ENCODE measurements at places on chromosomes 12 and 14.

DNA sequence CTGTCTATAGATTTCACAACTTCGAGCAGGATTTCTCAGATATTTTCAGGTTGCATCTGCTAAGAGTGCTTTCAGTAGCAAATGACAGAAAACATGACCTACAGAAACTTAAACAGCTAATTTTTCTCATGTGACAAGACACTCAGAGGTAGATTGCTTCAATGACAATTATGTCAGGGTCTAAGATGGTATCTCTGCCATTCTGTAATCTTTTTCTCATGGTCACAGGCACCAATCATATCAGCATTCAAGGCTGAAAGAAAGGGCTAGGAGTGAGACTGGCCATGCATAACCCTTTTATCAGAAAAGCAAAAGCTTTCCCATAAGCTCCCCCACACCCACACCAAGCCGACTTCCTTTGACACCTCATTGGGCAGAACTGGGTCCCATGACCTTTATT, 450.5 kb upstream of the FAR2 start:
- no peak for DNase-seq

GRCh38 chr12:119681728-119682638, 14.1 kb downstream of the PRKAB1 start:
- no peak for DNase-seq

DNA sequence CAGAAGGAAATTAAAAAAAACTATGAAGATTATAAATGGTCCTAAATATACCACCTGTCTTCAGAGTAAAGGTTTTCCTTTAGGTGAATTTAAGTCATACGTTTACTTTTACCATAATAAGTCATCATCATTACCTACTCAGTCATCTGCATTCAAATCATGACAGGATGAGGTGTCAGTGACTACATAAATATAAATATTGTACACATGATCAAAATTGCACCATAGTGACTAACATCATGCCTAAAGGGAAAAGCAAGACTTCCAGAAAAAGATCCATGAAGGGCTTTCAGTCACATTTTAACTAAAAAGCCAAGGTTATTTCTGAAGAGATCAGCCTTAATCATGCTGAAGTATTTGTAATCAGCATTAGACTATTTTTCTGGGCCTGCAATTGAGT, 759.9 kb upstream of the FLRT2 start:
- DNase-seq = no peak

DNA sequence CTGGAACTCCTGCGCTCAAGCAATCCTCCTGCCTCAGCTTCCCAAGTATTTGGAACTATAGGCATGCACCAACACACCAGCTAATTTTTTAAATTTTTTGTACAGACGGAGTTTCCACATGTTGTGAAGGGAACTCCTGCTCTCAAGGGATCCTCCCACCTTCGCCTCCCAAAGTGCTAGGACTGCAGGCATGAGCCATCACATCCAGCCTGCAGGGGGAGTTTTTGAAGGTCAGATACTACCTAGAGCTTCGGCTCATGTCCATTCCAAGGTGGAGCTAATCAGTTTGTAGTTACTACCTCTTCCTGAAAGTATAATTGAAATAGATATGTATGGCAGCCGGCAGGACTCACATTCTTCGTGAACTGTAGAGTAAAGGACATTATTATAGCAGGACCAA, 3.7 kb upstream of the TAS2R19 start:
- DNase-seq = no peak

DNA sequence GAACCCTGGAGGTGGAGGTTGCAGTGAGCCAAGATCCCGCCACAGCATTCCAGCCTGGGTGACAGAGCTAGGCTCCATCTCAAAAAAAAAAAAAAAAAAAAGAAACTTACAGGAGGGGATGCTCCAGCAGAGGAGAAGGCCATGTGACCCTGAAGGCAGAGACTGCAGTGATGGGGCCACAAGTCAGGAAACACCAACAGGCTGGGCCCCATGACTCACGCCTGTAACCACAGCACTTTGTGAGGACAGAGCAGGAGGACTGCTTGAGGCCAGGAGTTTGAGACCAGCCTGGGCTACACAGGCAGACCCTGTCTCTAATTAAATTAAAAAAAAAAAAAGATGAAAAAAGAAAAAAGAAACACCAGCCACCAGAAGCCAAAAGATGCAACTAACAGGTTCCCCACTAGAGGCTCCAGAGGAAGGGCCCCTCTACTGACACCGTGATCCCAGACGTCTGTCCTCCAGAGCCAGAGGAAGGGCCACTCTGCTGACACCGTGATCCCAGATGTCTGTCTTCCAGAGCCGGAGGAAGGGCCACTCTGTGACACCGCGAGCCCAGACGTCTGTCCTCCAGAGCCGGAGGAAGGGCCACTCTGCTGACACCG, 9.1 kb upstream of the GLT1D1 start:
- DNase-seq = peak; percentile 38

GRCh38 chr12:13986031-13986430, 4.6 kb upstream of the GRIN2B start:
- DNase-seq = no peak

- no peak for DNase-seq
Measured at GRCh38 chr12:104050436-104050835, 449 bp upstream of the GLT8D2 start.

GRCh38 chr12:126061777-126062176, 996.5 kb downstream of the AACS start:
- no peak for DNase-seq

DNA sequence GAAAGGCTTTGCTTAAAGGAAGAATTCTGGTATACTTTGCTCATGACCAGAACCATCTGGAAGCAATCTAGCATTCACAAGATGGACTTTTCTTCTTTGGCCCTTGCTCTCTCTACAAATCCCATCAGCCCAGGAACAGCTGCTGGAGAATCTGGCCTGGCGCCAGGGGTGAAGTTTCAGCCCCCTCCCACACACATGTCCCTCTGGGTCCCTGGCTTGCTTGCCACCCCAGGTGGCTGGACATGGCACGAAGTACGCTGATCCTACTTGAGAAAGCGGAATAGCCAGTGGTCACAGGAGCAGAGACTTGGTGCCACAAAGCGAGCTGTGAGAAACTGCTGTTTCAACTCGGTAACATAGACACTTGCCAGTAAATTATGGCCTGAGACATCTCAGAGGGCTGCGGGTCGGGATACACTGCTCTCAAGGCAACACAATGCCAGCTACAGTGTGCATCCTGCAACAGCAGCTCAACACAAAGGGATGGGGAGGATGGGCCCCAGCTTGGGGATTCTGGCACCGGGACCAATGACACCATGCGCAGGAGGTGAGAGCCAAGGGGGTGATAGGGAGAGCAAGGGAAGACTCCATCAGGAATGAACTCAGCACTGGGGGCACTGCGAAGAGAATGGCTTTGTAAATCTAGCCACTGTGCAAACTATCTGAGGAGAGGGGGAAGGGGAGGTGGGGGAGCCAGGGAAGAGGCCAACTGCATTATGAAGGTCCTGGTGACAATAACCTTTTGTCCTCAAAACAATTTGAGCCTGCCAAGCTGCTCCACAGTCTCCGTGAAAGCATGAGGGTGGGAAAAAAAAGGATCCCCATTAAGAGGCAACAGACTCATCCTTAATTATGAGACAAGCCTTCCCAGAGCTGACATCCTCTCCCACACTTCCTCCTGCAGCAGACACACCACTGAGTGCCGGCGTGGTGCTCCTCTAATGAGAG, 219.9 kb downstream of the PPM1H start:
- DNase-seq = peak; percentile 62

DNA sequence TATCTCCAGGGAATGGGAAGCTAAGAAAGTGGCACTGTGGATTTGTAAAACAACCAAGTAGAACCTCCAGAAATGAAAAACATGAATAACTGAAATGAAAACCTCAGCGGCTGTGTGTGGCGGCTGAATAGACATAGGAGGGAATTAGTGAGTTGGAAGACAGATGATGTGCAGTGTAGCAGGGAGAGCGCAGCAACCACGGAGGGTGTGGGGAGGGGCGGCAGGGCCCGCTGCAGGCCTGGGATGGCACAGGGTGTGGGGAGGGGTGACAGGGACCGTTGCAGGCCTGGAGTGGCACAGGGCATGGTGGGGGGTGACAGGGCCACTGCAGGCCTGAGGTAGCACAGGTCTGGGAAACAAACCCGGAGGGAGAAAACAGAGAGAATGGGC, 51.1 kb downstream of the BEGAIN start:
- DNase-seq = peak; percentile 50

- DNase-seq = no peak
Measured at GRCh38 chr12:128361400-128361995, 94.5 kb downstream of the TMEM132C start.

GRCh38 chr12:124397399-124397679, 102.4 kb downstream of the RFLNA start:
- DNase-seq = no peak

GRCh38 chr12:38502415-38502814, 185.8 kb downstream of the ALG10B start:
- no peak for DNase-seq

- DNase-seq = no peak
Measured at GRCh38 chr14:78448164-78449094, 278.3 kb downstream of the NRXN3 start.

DNA sequence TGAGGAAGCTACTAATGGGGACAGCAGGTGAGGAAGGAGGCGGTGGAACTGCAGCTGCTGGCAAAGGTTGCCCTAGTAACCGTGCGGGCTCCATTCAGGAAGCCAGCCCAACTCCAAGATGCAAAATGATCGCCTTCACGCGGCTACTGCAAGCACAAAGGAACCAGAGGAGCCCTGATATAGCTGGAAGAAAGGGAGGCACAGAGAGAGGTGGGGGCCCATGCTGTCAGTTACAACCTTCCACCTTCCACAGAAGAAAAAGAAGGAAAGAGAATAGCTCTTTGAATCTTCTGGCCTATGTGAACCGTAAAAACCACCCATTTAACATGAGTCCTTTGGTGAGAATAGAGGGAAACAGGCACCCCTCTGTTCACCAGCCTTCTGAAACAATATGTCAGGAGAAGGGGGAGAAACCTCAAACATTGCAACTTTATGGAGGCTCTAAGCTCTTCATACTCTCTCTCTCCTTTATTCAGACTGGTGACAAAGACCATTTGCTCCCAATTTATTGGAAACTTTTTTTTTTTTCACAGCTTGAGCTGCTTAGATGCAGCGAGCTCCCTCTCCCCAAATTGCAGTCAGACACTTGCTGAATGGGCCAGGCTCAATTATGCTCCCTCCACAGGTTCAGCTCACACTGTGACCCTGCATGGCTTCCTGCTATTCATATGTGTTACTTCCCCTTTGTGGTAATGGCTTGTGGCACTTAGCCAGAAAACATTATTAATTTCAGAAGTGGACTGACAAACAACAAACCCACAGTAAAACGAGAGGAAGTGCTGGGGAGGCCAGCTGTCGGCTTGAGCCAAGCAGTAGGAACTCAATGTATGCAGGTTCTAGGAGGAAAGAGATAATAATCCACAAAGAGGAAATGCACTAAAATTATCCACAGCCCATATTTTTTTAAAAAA, 6.2 kb downstream of the DUSP6 start:
- DNase-seq = peak; percentile 80

GRCh38 chr12:63124778-63125177, 26.2 kb downstream of the AVPR1A start:
- DNase-seq = no peak

- DNase-seq = no peak
Measured at GRCh38 chr12:89083491-89083890, 268.8 kb downstream of the DUSP6 start.

DNA sequence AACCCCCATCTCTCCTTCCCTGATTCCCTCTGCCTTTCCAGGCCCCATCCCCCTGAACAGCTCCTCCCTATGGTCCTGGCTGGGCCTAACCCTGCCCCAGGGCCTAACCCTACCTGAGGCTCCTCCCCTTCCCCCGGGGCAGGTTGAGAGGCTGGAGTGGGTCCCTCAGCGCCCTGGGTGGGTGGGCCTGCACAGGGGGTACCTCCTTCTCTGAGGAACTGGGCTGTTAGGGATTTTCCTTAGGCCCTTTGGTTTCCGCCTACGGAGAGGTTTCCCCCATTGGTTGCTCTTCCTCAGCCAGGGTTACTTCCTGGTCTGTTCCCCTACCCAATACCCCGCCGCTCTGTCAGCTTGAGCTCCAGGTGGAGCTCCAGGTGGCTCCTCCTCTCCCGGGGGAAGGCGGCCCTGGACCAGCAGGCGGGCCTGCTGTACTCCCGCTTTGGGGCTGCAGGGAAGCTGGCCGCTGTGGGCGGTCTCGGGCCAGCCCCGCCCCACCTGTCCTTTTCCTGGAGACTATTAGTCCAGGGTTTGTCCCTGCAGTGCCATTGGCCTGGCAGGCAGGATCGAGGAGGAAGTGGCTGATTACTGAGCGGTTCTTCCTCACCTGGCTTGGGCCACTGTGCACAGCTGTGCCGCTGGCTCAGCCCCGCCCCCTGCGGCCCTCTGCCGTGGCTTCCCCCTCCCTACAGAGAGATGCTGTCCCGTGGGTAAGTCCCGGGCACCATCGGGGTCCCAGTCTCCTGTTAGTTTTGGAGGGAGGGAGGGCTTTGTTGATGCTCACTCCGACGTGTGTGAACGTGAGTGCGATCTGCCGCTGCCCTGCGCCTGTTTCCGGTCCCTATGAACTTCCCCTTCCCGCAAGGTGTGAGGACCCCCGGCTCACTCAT, 2.5 kb downstream of the C12orf57 start:
- no peak for DNase-seq

DNA sequence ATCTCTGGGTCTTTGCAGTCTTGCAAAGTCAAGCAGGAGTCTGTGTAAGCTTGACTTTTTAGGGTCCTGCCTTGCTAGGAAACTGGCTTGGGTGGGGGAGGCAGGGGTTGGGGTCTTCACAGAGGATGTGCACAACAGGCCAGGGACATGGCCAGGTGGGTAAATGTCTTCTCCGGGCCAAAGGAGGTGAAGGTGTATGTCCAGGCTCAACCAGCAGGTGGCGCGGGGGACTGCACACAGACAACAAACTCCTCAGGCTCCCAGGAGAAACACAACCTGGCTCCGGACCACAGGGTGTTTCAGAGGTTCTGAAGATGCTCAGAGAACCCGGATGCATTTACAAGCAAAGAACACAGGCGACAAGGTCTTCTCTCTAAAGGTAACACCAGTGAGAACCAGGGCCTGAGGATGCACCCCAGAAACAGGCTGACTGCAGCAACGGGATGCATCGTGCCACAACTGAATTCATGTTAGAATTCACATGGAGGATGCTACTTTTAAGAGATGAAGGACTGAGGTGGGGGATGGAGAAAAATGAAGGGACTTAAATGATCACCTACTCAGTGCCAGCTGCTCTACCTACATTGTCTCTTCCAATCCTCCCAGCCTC, 56.0 kb downstream of the PLEKHG3 start:
- DNase-seq = no peak

DNA sequence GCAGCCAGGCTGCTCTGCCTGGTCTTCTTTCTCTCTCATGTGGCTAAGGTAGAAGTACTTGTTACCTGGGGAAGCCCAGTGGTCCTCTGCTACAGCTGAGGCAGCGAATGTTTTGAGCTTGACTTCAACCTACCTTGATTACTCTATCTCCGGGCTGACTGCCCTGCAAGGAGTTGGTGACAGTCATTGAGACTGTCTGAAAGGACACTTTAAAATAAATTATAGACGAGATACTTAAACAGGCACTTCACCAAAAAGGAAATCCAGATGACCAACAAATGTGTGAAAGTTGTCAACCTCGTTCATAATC, 474 bp upstream of the CIT start:
- no peak for DNase-seq

- no peak for DNase-seq
Measured at GRCh38 chr12:68364328-68364727, 32.2 kb upstream of the MDM1 start.

Measured in heart left ventricle (tissue), 16 donors.